ENCODE measurements at places on chromosomes 3 and 15. TPM values are rescaled to one million over a fixed set of nuclear protein-coding genes. Genes with fewer than 3 reads are reported as not detected.

Gene SAMD7
- total RNA-seq: not detected

Gene NMB
- 2.3 TPM for total RNA-seq

- DNase-seq: no peak
Observed at GRCh38 chr15:70521576-70522322, 241.6 kb downstream of the UACA start.

- no peak for DNase-seq
Observed at GRCh38 chr3:170225166-170225565, 2.9 kb downstream of the PRKCI start.
